ENCODE measurements at places on chromosomes 7 and 10. TPM values are rescaled to one million over a fixed set of nuclear protein-coding genes. Genes with fewer than 3 reads are reported as not detected.

Gene ACHE
- total RNA-seq: not detected

Gene ZNF789
- total RNA-seq: 11.7 TPM

Gene SLC37A3
- total RNA-seq: 79.0 TPM

Gene SPDYE5
- not detected for total RNA-seq

Gene IKZF1
- total RNA-seq: not detected

Gene COBL
- total RNA-seq: not detected

Gene NKX2-3
- total RNA-seq: not detected

Gene MUC12
- total RNA-seq: not detected

Gene SLC26A4
- under 0.01 TPM for total RNA-seq

Gene SSC4D
- total RNA-seq: 0.64 TPM

Gene PRRT4
- total RNA-seq: not detected

Gene CALCR
- total RNA-seq: under 0.01 TPM

Gene PTN
- 25.1 TPM for total RNA-seq

Gene CDC14C
- total RNA-seq: under 0.01 TPM

Gene HOXA13
- total RNA-seq: 2.6 TPM

Gene EIF4H
- 248 TPM for total RNA-seq

Gene TDRD1
- 0.64 TPM for total RNA-seq

Gene SPOCK2
- total RNA-seq: under 0.01 TPM

Gene TMEM176B
- total RNA-seq: not detected

Gene CDHR1
- 0.43 TPM for total RNA-seq

Gene CALHM1
- total RNA-seq: not detected

Gene FAM24A
- not detected for total RNA-seq

Gene C10orf67
- total RNA-seq: under 0.01 TPM

Gene RBM20
- 0.32 TPM for total RNA-seq

Gene PKD2L1
- total RNA-seq: not detected

Gene LIPN
- total RNA-seq: not detected

Gene CTNNA3
- not detected for total RNA-seq

Gene SPDYE2
- total RNA-seq: not detected

Gene PRF1
- not detected for total RNA-seq

Gene MNX1
- not detected for total RNA-seq

Gene UBTD1
- 30.3 TPM for total RNA-seq

Gene TBRG4
- 69.6 TPM for total RNA-seq

Gene PAPOLB
- total RNA-seq: not detected

Gene TRPV5
- total RNA-seq: not detected

Gene COL17A1
- total RNA-seq: not detected

Gene AKR1C3
- total RNA-seq: 16.4 TPM

Gene CFTR
- 0.43 TPM for total RNA-seq

Gene ZNF485
- 1.6 TPM for total RNA-seq

Gene GPRIN2
- total RNA-seq: not detected

Gene SMARCD3
- total RNA-seq: 32.0 TPM

Gene TAS2R4
- total RNA-seq: 1.3 TPM

Gene PLAC9
- total RNA-seq: 0.64 TPM

Gene ANKRD61
- not detected for total RNA-seq

Gene ASB15
- not detected for total RNA-seq

Gene GIMAP6
- total RNA-seq: not detected

Gene TRA2A
- total RNA-seq: 45.8 TPM

Gene WDR37
- total RNA-seq: 22.2 TPM

Gene FIS1
- total RNA-seq: 134 TPM

Gene HABP2
- total RNA-seq: not detected

Gene GBX1
- not detected for total RNA-seq

Gene SYT15B
- total RNA-seq: not detected

Gene HOXA10
- 47.1 TPM for total RNA-seq

Gene ANXA8L1
- total RNA-seq: 9.0 TPM

Gene DIP2C
- 18.7 TPM for total RNA-seq

Gene CHAT
- total RNA-seq: not detected

Gene SLC13A1
- total RNA-seq: not detected

Gene GHRHR
- total RNA-seq: not detected

Gene CYP3A5
- total RNA-seq: under 0.01 TPM
